Stimulated activated CD8-positive, alpha-beta memory T cell treated with anti-CD3 and anti-CD28 coated beads, Interleukin-15, amount 100 ng/mL, for 4 hours (primary cell): ENCODE measurements at places on chromosomes 11 and 22.

GRCh38 chr22:39251762-39252460 lies 7.1 kb upstream of the PDGFB start:
- DNase-seq, result no peak

DNA sequence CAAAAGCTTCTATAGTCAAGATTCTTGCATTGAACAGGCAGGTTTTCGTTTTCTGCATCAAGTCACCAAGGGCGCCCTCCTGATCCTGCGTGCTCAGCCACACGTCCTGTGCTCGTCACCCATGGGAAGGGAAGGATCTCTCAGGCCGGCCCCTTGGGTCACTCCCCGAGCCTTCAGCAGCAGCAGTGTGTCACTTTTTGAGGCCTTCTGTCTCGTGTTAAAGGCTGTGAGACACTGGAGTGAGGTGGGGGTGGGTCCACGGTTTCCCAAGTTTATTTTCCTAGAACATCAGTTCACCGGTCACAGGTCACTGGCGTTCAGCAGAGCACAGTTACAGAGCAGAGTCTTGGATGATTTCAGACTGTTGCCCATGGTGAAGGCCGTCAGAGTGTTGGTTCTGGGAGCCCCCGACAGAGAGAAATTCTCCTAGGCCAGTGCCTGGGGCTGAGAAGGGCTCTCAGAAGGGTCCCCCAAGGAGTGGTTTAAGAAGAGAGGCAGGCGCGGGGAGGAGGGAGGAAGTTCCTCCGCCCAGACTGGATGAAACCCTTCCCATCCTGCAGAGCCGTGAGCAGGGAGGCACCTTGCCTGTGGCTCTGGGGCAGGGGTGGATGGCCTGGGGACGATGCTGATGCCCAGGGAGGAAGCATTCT lies 13.5 kb upstream of the ADORA2A start:
- DNase-seq, result no peak

- DNase-seq, result no peak
Measured at GRCh38 chr11:11280826-11281225, 72.2 kb downstream of the CSNK2A3 start.

- no peak for DNase-seq
Measured at GRCh38 chr11:119550053-119550752, 127.2 kb upstream of the THY1 start.

DNA sequence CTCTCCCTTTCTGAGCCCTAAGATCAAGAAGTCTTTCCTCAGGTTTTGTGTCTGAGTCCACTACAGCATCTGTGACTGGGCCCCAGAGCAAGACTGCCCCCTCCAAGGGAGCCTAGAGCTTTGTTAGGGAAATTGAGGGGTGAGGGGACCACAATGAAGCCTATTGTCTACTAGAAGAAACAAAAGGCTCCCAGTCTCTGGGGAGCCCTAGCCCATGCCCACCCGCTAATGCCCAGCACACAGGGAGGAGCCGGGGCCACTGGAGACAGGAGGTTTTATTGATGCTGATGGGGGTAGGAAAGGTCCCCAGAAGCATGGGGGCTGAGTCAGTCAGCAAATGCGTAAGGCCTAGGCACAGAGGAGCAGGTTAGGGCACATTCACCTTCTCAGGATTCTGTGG lies 14.0 kb downstream of the RHOG start:
- no peak for DNase-seq

GRCh38 chr11:65428578-65429067 lies 6.0 kb downstream of the NEAT1 start:
- no peak for DNase-seq

DNA sequence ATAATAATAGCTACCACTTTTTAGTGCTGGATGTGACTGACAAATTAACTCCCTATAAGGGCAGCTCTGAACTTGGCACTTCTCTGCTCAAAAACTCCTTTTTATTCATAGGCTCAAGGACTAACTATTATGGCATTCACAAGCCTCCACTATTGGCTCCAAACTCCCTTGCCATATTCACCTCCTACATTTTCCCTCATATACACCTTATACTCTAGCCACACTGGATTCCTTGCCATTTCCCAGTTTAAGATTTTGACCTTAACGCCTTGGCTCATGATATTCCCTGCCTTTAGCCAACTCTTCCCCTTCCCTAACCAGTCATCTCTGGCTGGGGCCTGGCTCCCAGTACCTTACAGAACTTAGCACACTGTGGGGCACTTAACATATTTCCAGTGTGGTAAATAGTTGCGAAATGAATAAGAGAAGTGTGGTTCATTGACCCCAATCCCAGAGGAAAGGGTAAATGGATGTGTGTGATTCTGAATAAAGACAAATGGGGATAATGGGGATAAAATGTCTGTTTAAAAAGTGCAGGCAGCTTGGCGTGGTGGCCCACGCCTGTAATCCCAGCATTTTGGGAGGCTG lies 40.0 kb upstream of the SORL1 start:
- DNase-seq, result no peak

GRCh38 chr11:54558919-54559318 lies 44.9 kb downstream of the OR4C46 start:
- no peak for DNase-seq

DNA sequence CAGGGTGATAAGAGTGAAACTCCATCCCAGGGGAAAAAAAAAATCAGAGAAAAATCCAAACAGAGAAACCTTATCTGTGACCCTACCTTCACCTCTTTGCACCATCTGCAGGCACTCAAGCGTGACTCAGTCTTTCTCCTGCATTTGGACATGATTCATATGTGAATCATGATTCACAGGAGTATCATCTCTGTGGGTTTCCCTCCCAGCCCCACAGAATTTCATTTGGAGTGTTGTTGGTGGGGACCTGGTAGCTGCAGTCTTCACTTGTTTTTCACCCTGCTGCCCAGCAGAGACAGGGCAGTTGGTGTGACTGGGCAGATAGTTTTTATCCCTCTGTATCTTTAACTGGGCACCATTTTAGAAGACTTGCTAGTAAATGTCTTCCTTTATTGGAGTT lies 75.7 kb downstream of the DEPDC5 start:
- peak; percentile 8 for DNase-seq
